Breast epithelium (tissue), 4 donors: ENCODE measurements at places on chromosomes 13 and 19. TPM values are rescaled to one million over a fixed set of nuclear protein-coding genes. Genes with fewer than 3 reads are reported as not detected.

DNA sequence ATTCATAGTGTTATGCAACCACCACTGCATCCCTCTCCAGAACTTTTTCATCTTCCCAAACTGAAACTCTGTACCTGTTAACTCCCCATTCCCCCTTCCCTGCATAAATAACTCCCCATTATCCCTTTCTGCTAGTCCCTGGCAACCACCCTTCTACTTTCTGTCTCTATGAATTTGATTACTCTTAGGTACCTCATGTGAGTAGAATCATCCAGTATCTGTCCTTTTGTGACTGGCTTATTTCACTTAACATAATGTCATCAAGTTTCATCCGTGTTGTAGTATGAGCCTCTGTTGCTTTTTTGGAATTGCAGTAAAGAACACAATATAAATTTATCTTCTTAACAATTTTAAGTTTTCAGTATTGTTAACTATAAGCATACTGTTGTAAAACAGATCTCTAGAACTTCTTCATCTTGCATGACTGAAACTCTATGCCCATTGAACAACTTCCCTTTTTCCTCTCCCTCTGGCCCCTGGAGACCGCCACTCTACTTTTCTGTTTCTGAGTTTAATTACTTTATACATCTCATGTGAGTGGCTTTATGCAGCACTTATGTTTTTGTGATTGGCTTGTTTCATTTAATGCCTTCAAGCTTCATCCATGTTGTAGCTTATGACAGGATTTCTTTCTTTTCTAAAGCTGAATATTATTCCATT, 87.3 kb upstream of the ABCC4 start:
- H3K4me3 ChIP-seq = no peak overlapping the region
- no peak overlapping the region for H3K27ac ChIP-seq
- no peaks in the 10 kb centered on the region for H3K36me3 ChIP-seq

The PRSS57 gene
- not detected for total RNA-seq

DNA sequence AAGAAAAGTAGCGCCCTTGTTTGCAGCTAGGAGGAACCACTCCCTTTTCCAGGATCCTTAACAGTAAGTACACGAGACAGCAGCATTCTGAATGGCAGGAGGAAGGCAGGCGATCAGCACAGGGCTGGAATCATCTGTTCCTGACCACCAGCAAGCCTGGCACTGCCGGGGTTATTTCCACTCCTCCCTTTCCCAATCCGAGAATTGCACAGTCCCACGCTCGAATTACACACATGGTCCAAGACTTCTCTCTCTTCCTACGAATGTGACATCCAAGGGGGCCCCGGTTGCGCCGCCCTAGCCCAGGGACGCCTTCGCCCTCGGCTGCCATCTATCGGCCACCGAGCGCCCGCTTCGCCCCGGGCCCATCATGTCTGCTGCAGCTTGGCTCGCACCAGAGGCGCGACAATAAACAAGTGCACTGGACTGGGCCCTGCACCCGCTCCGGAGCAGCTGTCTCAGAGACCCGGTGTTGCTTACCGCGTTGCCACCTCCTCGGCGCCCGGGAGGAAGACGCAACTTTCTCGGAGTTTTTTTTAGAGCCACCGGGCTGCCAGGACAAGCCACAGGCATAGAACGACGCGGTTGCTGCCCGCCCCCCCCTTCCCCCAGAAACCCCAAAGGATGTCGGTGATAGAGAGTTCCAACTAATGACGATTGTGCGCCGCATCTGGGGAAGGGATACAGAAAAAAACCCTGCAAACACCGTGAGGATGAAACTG, at the start of gene SLITRK5:
TSS of gene SLITRK5 (plus strand) at position 341 of the 722 bp plus-strand sequence. CDS start 4,018 bp downstream, outside the sequence.
- no peaks in the 10 kb centered on the region for H3K4me1 ChIP-seq
- no peaks in the 10 kb centered on the region for H3K36me3 ChIP-seq
- H3K27ac ChIP-seq = no peak within 1 kb of the TSS
- H3K27me3 ChIP-seq = no peaks in the 10 kb centered on the region

GRCh38 chr19:43433689-43434088, 19.0 kb downstream of the TEX101 start:
- H3K4me3 ChIP-seq = no peak overlapping the region
- H3K36me3 ChIP-seq = no peaks in the 10 kb centered on the region
- H3K27ac ChIP-seq = no peak overlapping the region
- no peaks in the 10 kb centered on the region for H3K27me3 ChIP-seq

DNA sequence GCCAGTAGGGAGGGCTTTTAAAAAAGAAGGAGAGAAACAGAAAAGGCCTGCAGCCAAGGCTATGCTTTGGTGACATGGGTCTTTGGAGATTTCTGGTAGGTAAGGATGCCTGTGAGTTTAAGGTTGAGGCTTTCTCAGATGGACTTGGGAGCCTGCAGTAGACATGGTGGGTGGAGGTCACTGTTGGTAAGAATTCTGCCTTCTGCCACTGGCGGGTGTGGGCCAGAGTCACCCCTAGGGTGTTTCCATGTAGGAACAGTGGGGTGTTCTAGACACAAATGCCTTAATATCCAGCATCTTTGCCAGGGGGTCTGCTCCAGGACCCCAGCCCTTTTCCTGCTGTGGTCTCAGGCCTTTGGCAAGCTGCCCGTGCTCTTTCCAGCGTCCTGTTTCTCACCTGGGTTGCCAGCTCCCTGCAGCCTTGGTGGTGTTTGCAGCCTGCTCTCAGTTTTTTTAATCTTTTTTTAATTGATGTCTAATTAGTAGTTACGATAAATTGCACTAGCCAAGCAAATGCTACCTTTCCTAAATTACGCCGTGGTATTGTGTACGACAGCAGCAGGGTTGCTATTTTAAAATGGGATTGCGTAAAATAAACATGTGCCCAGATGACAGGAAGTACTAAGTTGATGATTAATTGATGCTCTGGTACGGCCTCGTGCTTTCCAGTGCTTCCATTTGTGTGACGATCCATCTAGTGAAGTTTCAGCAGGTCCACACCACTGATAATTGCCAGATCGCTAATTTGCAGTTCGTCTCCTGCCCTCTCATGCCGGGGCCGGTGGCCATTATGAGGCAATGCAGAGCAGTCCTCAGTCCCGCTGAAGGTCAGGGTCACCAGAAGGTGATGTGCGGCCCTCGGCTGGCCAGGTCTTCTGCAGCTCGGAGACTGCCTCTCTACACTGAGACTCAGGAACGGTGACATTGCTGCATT, 35.3 kb upstream of the NPAS1 start:
- H3K27ac ChIP-seq = no peak overlapping the region
- no peak overlapping the region for H3K4me3 ChIP-seq
- DNase-seq = no peak

The PTGIR gene
- total RNA-seq = 1.3 TPM

DNA sequence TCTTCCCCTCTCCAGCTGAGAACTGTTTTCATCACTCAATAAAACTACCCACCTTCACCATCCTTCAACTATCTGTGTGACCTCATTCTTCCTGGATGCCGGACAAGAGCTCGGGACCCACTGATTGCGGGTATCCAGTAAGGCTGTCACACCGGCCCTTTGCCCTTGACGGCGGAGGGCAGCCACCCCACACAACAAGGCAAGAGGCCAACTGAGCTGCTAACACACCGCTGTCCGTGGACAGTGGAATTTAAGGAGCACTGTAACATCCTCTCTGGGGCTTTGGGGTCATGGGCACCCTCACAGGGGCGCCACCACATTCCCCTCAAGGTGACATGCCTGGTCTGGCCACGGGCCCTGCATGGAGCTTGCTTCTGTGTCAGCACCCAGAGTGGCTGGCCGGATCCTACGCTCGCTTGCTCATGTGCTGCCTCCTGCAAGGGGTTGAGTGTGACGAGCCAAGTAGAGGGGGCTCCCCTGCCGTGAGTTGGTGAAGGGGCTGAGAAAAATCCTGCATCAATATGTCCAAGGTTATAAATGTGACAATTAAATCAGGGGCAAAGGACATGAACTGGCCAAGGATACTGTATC, 31.4 kb downstream of the LHFPL6 start:
- H3K27ac ChIP-seq = no peak overlapping the region
- no peaks in the 10 kb centered on the region for H3K27me3 ChIP-seq
- no peak for DNase-seq
- no peaks in the 10 kb centered on the region for H3K36me3 ChIP-seq
- no peaks in the 10 kb centered on the region for H3K4me1 ChIP-seq

The GRK1 gene
- not detected for total RNA-seq

DNA sequence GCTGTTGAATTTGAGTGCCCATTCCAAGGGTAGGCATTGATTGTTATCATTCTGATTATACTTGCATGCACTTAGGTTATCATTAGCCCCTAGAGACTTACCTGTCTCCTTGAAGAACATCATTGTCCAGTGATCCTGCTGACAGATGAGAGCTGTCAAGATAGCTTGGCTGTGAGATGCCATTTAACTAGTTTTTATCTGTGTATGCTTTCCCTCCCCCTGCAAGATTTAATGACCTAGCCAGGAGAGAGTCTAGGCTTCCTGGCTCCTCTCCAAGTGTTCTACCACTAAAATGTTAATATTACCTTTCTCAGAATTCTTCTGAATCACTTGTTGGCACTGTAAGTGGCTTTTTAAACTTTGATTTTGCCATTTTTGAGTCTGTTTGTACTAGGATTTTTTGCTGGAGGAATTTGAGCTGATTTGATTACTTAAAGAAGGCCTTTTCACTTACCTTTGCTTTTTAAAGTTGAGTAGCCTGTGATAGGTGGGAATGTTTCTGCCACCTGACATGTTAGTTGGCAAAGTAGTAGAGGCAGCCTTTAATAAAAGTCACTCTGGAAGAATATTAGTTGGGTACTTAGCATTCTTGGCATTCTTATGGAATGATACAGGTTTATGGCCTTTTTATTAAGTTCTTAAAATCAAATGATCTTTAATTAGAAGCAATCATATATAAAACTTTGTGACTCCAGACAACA, 41.1 kb downstream of the ARHGAP35 start:
- peaks cover 33% of the 10 kb centered on the region for H3K4me1 ChIP-seq
- H3K36me3 ChIP-seq = no peaks in the 10 kb centered on the region
- peak overlapping the region; percentile 88 for H3K27ac ChIP-seq
- DNase-seq = no peak

The KCNRG gene
- 2.6 TPM for total RNA-seq

The REX1BD gene
- 117 TPM for total RNA-seq

The SIRT2 gene
- total RNA-seq = 88.2 TPM

- H3K27me3 ChIP-seq = no peaks in the 10 kb centered on the region
- H3K4me3 ChIP-seq = no peak overlapping the region
- H3K36me3 ChIP-seq = no peaks in the 10 kb centered on the region
- H3K4me1 ChIP-seq = no peaks in the 10 kb centered on the region
- no peak overlapping the region for H3K27ac ChIP-seq
Measured at GRCh38 chr13:25541434-25542123, 169.8 kb downstream of the ATP8A2 start.

- no peak for DNase-seq
- H3K36me3 ChIP-seq = no peaks in the 10 kb centered on the region
- no peaks in the 10 kb centered on the region for H3K4me1 ChIP-seq
- H3K4me3 ChIP-seq = no peak overlapping the region
- no peak overlapping the region for H3K27ac ChIP-seq
Measured at GRCh38 chr19:42165146-42165545, 32.9 kb upstream of the POU2F2 start.

The MEGF8 gene
- total RNA-seq = 15.5 TPM

The ZSCAN4 gene
- total RNA-seq = not detected

DNA sequence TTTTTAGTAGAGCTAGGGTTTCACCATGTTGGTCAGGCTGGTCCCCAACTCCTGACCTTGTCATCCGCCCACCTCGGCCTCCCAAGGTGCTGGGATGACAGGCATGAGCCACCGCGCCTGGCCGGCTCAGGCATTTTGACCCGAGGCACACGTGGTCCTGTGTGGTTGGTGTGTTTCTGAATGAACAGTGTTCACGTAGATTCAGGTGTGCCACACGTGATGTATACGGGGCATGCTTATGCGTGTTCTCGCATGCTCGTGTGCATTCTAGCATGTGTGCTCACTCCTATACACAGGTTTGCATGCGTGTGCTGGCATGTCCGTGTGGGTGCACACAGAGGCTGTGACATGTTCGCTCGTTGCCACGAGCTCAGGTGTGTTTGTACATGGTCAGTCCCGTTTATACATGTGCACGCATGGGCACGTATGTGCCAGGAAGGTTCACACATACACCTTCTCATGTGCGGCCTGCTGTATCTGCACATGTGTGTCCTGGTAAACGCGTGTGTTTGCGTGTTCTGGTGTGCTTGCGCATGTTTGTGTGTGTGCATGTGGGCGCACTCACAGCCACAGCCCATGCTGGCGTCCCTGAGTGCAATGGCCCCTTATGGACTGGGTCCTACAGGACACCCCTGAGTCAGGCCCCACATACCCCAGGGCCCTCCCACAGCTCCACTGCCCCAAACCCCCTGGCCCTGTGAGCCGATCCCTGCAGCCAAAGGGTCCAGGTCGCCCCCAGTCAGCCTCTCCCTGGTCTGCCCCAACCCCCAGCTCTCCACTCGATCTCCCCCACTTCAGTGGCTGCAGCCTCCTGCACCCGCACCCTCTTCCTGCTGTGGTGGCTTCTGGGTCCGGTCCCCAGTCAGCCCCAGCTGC, 20.6 kb upstream of the TCF3 start:
- H3K4me3 ChIP-seq = no peak overlapping the region
- H3K27ac ChIP-seq = no peak overlapping the region
- no peaks in the 10 kb centered on the region for H3K36me3 ChIP-seq
- H3K27me3 ChIP-seq = peaks cover 88% of the 10 kb centered on the region
- DNase-seq = no peak

GRCh38 chr13:50386541-50387050, 371.4 kb downstream of the KCNRG start:
- no peak overlapping the region for H3K27ac ChIP-seq
- H3K36me3 ChIP-seq = no peaks in the 10 kb centered on the region
- no peaks in the 10 kb centered on the region for H3K27me3 ChIP-seq
- DNase-seq = no peak
- H3K4me1 ChIP-seq = no peaks in the 10 kb centered on the region

GRCh38 chr13:113432506-113433270, 20.6 kb downstream of the ADPRHL1 start:
- no peak for DNase-seq
- no peak overlapping the region for H3K27ac ChIP-seq
- H3K4me3 ChIP-seq = no peak overlapping the region
- H3K4me1 ChIP-seq = no peaks in the 10 kb centered on the region
- H3K27me3 ChIP-seq = no peaks in the 10 kb centered on the region

DNA sequence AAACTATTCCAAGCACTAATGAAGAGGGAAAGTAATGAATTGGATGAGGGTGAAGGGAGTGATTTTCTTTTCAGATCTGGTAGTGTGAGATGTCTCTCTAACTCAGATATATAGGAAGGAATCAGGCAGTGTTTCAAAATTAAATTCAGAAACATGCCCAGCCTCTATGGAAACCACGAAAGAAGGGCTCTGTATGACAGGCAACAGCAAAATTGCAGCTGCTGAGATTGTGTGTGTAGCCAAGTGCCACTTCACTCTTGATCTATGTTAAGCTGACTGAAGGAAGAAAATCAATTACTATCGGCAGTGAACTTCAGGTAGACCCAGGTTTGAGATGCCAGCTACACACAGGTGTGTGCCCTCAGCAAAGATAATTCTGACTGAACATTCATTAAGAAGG, 387.4 kb downstream of the PCDH9 start:
- H3K27me3 ChIP-seq = no peaks in the 10 kb centered on the region
- H3K4me3 ChIP-seq = no peak overlapping the region
- no peak for DNase-seq
- no peaks in the 10 kb centered on the region for H3K36me3 ChIP-seq

The TNFRSF19 gene
- total RNA-seq = 7.9 TPM
